Stomach (tissue), 19 donors: ENCODE measurements at places on chromosomes 16 and 17. TPM values are rescaled to one million over a fixed set of nuclear protein-coding genes. Genes with fewer than 3 reads are reported as not detected.

DNA sequence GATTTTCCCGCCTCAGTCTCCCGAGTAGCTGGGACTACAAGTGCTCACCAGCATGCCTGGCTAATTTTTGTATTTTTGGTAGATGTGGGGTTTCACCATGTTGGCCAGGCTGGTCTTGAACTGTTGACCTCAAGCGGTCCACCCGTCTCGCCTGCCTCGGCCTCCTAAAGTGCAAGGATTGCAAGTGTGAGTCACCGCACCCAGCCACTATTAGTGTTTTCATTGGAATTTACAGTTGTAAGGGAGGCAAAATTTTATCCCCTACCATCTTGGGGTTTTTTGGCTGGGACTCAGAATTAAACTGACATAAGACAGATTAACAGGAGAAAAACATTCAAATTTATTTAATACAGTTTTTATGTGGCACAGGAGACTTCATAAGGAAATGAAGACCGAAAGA, 12.3 kb upstream of the MYCBPAP start:
- no peak for DNase-seq

TBX4 gene
- total RNA-seq = not detected

C17orf107 gene
- not detected for total RNA-seq

RAB34 gene
- total RNA-seq = 35.6 TPM

DNA sequence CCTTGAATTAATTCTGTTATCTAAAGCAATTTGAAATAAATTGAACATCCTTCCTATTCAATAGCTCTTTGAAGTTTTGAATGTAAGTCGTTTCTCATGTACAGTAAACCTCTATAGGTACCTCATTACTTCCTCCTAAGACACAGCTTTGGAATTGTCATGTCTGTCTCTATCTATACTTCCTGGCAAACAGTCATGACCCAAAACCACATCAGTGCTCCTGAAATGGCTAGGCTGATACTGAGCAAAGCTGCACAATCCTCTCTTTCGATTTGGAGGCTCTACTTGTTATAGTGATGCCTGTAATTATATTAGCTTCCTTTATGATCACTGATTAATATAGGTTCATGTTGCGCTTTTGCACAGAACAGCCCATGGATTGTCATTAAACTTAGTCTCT, 110.1 kb downstream of the ADAMTS18 start:
- no peak for DNase-seq

EVPL gene
- 1.2 TPM for total RNA-seq

- DNase-seq = no peak
Measured at GRCh38 chr17:78131172-78132083, 857 bp downstream of the TMC8 start.

- DNase-seq = no peak
Measured at GRCh38 chr16:7675628-7676027, 343.0 kb downstream of the RBFOX1 start.

DNA sequence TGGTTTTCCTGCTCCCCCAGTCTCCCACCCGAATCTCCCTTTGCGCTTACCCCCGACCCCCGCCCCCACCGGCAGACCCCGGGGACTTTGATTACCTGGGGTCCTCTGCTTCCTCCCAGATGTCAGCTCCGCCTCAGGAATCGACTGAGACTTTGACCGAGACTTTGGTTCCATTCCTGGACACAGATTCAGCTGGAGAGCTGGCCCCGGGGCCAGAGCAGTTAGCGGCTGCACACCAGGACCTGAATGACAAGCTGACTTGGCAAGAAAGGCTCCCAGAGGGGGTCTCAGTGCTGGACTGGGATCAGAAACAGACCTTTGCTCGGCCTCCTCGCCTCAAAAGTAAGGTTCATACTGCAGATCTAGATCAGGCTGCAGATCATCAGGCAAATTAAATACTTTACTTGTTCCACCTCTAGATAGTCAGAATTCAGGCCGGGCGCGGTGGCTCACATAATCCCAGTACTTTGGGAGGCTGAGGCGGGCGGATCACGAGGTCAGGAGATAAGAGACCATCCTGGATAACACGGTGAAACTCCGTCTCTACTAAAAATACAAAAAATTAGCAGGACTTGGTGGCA, 60.3 kb upstream of the FBXO47 start:
- DNase-seq = peak; percentile 33

DNA sequence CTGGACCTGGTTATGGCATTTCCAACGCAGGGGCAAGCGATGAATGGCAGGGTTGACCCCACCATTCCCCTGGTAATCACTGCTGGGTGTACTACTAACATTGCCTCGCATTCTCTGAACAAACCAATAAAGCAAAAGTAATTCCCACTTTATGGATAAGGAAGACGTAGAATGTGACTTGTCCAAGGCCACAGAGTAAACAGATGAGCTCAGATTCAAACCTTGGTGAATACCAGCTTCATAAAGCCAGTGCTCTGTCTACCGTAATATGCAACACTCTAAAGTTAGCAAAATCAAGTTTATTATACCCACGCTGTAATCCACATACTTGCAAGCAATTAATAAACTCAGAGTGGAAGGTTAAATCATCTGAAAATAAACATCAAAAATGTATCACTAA, 59.6 kb downstream of the ANKFY1 start:
- no peak for DNase-seq

PPM1E gene
- not detected for total RNA-seq

DNA sequence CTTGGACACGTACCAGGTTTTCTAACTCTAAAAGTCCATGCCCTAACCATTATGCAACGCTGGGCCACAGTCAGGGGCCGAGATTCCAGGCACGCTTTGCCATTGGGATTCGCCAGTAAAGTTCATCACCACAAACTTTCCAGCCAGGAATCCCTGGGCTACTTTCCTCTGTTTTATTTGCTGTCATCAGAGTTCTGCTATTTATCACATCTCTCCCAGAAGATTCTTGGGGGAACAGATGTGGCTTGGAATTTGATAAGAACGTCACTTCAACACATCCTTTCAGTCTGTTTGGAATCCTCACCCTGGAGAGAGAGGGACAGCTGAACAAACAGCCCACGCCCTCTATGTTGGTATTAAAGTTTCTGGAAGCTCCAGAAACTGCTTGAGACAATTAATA, 109.6 kb upstream of the CACNG3 start:
- DNase-seq = no peak

GRCh38 chr16:27767971-27768591, 218.1 kb downstream of the KATNIP start:
- DNase-seq = no peak

DNA sequence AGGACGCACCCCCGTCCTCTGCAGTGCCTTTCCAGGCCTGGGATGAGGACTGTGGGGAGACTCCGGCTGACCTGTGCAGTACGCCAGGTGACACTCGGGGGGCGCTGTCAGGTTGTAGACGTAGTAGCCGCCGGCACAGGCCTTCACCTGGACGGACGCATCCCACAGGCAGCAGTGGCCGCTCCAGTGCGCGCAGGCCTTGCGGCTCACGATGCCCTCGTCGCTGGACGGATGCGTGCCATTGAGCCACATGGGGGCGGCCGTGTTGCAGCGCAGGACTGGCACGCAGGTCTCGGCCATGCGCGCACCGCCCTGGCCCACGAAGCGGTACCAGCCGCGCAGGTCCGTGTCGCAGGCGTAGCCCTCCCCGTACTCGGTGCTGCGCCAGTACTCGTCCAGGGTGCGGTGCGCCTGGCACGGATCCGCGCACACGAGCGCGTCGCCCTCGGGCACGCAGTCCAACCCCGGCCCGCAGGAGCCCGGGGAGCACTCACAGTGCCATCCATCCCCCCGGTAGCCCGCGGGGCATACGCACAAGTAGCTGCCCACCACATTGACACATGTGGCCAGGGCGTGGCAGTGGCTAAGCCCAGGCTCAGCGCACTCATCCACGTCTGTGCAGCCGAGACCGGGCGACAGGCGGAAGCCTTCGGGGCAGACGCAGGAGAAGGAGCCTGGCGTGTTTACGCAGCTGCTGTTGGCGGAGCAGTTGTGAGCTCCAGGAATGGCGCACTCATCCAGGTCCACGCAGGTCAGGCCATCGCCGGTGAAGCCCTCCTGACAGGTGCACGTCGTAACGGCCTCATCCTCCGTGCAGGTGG, 3.9 kb downstream of the UMOD start:
- peak; percentile 33 for DNase-seq

GRCh38 chr16:57534337-57534880, 2.0 kb downstream of the CCDC102A start:
- DNase-seq = no peak

GRCh38 chr17:35046740-35047283, 16.7 kb downstream of the RFFL start:
- DNase-seq = peak; percentile 67

GRCh38 chr17:55407641-55408566, 13.7 kb downstream of the MMD start:
- no peak for DNase-seq

DHRS7C gene
- not detected for total RNA-seq

GRCh38 chr17:79994602-79995001, 41.1 kb downstream of the TBC1D16 start:
- DNase-seq = no peak

GRCh38 chr16:50496990-50497389, 51.2 kb upstream of the NKD1 start:
- no peak for DNase-seq

DNA sequence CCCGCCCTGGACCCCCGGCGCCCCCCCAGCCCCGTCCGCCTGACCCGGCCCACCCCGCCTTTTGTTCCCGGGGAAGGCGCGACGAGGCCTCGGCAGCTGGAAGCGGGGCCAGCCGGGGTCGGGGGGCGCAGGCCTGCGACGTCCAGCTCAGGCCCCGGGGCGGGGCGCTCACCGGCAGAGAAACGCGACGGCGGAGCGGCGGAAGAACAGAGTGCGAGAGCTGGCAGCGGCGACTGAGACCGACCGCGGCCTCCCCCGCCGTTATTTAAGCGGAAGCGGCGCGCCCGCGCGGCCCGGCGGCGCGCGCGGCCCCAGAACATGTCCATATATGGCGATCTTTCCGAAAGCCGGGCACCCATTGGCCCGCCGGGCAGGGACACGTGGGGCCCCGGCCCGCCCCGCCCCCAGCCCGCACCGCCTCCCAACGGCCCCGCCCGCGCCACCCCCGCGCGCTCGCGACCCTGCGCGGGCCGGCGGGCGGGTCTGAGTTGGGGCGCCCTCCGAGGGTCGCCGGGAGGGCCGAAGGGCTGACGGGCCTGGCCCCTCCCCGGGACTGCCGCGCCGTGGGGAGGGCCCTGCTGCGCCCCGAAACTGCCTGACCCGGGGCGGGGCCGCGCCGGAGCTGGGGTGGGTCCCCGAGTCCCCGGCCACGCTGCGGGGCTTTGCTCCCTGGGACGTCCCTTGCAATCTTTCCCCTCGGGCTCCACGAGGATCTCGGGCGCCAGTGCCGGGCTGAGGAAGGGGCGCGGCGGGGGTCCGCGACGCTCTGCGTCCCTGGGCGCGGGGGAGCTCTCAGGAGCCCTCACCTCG, at the start of gene ACTG1:
ACTG1 (minus strand) TSS at position 238 of the 810 bp plus-strand sequence. CDS start 445 bp downstream, outside the sequence.
- DNase-seq = peak; percentile 97

DNA sequence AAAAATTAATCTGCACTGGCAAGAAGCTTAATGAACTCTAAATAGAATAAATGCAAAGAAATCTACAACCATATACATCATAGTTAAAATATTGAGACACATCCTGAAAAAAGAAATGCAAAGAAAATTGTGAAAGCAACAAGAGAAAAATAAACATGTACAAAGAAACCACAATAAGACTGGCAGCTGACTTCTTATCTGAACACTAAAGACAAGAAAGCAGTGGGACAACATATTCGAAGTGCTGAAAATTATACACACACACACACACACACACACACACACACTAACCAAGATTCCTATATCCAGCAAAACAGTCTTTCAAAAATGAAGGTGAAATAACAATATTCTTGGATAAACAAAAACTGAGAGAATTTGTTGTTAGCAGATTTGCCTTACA, 366.5 kb upstream of the C16orf82 start:
- DNase-seq = no peak

- DNase-seq = peak; percentile 97
Measured at GRCh38 chr17:7573324-7574080, 5.9 kb upstream of the CD68 start.
